Smooth muscle cell of the coronary artery (primary cell): ENCODE measurements at places on chromosomes 13 and 19. TPM values are rescaled to one million over a fixed set of nuclear protein-coding genes. Genes with fewer than 3 reads are reported as not detected.

The ZIC5 gene
- total RNA-seq, result not detected in 2 replicates

The PRSS57 gene
- total RNA-seq, result not detected in 2 replicates

The IGFL2 gene
- not detected in 2 replicates for total RNA-seq

The PPP1R13L gene
- 2.3 and 9.7 TPM in 2 replicates for total RNA-seq

The SERTM1 gene
- not detected in 2 replicates for total RNA-seq

The HNRNPL gene
- total RNA-seq, result 123 and 220 TPM in 2 replicates

The CGB2 gene
- not detected in 2 replicates for total RNA-seq

The YIPF2 gene
- 128 and 172 TPM in 2 replicates for total RNA-seq

The ATXN8OS gene
- total RNA-seq, result not detected in 2 replicates

The FXYD3 gene
- total RNA-seq, result not detected in 2 replicates

The ZNF541 gene
- total RNA-seq, result under 0.01 TPM in 1 of 2 replicates, not detected in the other

The HDGFL2 gene
- 59.7 and 62.3 TPM in 2 replicates for total RNA-seq

The ZNF560 gene
- total RNA-seq, result under 0.01 and 1.3 TPM in 2 replicates

The LILRA1 gene
- not detected in 2 replicates for total RNA-seq

The MUC16 gene
- not detected in 2 replicates for total RNA-seq

The ZNF28 gene
- total RNA-seq, result 15.3 and 19.2 TPM in 2 replicates

The FCER2 gene
- not detected in 2 replicates for total RNA-seq

The CYP2A7 gene
- total RNA-seq, result not detected in 2 replicates

The MEF2B gene
- not detected in 2 replicates for total RNA-seq

The KANK2 gene
- 212 and 948 TPM in 2 replicates for total RNA-seq

The RNF225 gene
- 0.15 TPM in 1 of 2 replicates, not detected in the other for total RNA-seq

The INSL3 gene
- total RNA-seq, result not detected in 2 replicates

The SERPINE3 gene
- not detected in 2 replicates for total RNA-seq

The CASP14 gene
- not detected in 2 replicates for total RNA-seq

The COMP gene
- 0.23 and 2.0 TPM in 2 replicates for total RNA-seq

The ZNF546 gene
- 3.1 and 3.6 TPM in 2 replicates for total RNA-seq

The LSR gene
- 0.45 TPM in 1 of 2 replicates, not detected in the other for total RNA-seq

The RUBCNL gene
- 0.08 and 18.5 TPM in 2 replicates for total RNA-seq

The LENG9 gene
- 5.4 and 14.1 TPM in 2 replicates for total RNA-seq

The TEX101 gene
- not detected in 2 replicates for total RNA-seq

The MISP3 gene
- total RNA-seq, result 0.12 and 0.68 TPM in 2 replicates

The LRRC25 gene
- total RNA-seq, result under 0.01 TPM in 1 of 2 replicates, not detected in the other

The ZNF730 gene
- total RNA-seq, result 1.1 TPM in 1 of 2 replicates, not detected in the other

The RHPN2 gene
- 2.2 and 4.9 TPM in 2 replicates for total RNA-seq

The DYRK1B gene
- total RNA-seq, result 9.0 and 11.7 TPM in 2 replicates

The KANK3 gene
- 0.23 and 0.30 TPM in 2 replicates for total RNA-seq

The WDR87 gene
- under 0.01 TPM in 1 of 2 replicates, not detected in the other for total RNA-seq

The CPB2 gene
- total RNA-seq, result not detected in 2 replicates

The SIAH3 gene
- not detected in 2 replicates for total RNA-seq

The UBE2L5 gene
- 0.08 TPM in 1 of 2 replicates, not detected in the other for total RNA-seq

The MATK gene
- total RNA-seq, result 0.70 TPM in 1 of 2 replicates, not detected in the other

The ZNF540 gene
- 0.30 and 1.3 TPM in 2 replicates for total RNA-seq

The KCNN4 gene
- 3.4 and 7.5 TPM in 2 replicates for total RNA-seq

The LGI4 gene
- total RNA-seq, result 0.15 and 2.1 TPM in 2 replicates

The C13orf46 gene
- total RNA-seq, result 0.12 and 0.23 TPM in 2 replicates

The TYROBP gene
- not detected in 2 replicates for total RNA-seq

The NCCRP1 gene
- not detected in 2 replicates for total RNA-seq

The PHF11 gene
- 8.1 and 9.2 TPM in 2 replicates for total RNA-seq

The TMPRSS9 gene
- total RNA-seq, result not detected in 2 replicates

The HCST gene
- 0.60 and 4.6 TPM in 2 replicates for total RNA-seq

The POU4F1 gene
- not detected in 2 replicates for total RNA-seq

The FAAP24 gene
- total RNA-seq, result 1.5 and 1.7 TPM in 2 replicates

The TDRD12 gene
- 0.15 and 0.23 TPM in 2 replicates for total RNA-seq

The CYP4F3 gene
- total RNA-seq, result 0.23 TPM in 1 of 2 replicates, not detected in the other

The P2RY11 gene
- total RNA-seq, result 2.0 and 4.0 TPM in 2 replicates

The KLK15 gene
- not detected in 2 replicates for total RNA-seq

The B9D2 gene
- 5.3 and 6.0 TPM in 2 replicates for total RNA-seq

The KCNC3 gene
- not detected in 2 replicates for total RNA-seq
